ENCODE measurements at places on chromosomes 3 and 15.

DNA sequence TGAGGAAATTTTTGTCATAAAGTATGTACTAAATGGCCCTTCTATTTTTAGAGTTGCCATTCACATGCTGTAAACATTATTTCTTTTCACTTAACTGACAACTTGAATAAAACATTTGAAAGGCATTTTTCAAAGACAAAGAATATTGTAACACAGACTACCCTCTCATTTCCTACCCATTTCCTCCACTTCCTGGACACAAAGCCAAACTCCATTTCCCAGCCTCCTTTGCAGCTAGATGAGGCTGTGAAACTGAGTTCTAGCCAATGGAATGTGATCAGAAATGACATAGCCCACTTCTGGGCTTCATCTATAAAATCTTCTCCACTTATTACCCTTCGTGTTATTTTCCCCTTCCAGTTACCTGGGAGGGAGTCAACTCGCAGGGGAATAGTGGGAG is 288.9 kb upstream of the DPH6 start:
- DNase-seq = no peak

GRCh38 chr3:46272028-46272451 is 29.8 kb downstream of the CCR3 start:
- DNase-seq = no peak

- no peak for DNase-seq
These were observed 23.6 kb downstream of the GRAMD2A start for GRCh38 chr15:72173864-72174550.

GRCh38 chr3:110955301-110955880 is 116.2 kb upstream of the NECTIN3 start:
- no peak for DNase-seq

GRCh38 chr3:150107429-150108175 is 136.9 kb upstream of the PFN2 start:
- DNase-seq = no peak

DNA sequence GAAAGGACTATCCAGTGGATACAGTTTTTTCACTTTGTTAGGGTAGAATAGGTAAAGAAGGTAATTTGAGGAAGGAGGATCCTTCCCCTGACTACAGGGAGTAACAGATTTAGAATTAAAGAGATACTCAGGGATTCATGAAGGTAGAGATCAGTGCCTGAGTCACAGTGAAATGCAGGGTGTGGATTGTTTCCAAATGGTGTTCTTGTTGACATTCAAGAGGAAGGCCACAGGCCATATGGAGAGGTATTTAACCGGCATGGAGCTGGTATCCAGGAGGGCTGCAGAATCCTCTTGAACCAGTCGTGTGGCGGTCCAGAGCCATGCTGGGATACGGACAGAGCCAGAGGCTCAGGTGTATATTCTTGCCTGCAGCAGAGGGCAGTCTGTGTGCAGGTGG is 28.2 kb downstream of the GYG1 start:
- no peak for DNase-seq

DNA sequence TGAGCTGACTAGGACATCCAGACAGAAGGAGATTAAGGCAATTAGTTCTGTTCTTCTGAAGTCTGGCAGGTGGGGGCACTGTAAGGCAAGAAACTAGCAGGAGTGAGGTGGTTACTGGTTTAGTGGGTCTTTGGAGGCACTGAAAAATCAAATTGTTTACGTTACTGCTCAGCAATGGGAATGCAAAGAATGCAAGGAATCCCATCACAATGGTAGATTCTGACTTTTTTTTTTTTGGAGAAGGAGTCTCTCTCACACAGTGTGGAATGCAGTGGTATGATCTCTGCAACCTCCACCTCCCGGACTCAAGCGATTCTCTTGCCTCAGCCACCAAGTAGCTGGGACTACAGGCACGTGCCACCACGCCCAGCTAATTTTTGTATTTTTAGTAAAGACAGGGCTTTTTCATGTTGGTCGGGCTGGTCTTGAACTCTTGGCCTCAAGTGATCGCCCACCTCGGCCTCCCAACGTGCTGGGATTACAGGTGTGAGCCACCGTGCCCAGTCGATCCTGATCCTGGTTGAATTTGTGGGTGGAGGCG is 16.4 kb downstream of the FAM107A start:
- DNase-seq = no peak

DNA sequence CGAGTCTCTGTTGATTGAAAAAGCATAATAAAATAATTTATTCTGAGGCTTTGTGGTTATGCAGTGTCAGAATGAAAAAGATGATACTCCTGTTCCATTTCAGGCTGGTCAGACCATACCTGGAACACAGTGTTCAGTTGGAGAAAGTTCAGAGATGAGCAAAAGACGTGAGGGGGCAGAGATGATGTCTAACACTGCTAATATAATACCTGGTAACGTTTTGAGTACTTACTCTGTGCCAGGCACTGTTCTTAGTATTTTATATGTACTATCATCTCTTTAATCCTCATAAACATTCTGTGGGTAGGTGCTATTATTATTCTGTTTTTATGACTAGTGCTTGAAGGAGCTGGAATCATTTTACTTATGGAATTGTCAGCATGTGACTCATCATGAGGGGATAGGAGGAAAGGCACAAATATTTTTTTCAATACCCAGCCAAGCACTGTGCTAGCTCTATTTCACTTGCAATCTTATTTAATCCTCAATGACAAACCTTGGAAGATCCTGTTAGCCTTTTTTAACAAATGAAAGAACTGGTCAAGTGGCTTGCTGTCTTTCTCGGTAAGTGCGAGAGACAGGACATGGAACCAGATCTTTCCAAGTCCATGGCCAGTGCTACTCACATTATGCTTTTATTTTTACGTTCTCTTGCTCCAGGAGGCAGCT is 31.8 kb downstream of the IQGAP1 start:
- no peak for DNase-seq

DNA sequence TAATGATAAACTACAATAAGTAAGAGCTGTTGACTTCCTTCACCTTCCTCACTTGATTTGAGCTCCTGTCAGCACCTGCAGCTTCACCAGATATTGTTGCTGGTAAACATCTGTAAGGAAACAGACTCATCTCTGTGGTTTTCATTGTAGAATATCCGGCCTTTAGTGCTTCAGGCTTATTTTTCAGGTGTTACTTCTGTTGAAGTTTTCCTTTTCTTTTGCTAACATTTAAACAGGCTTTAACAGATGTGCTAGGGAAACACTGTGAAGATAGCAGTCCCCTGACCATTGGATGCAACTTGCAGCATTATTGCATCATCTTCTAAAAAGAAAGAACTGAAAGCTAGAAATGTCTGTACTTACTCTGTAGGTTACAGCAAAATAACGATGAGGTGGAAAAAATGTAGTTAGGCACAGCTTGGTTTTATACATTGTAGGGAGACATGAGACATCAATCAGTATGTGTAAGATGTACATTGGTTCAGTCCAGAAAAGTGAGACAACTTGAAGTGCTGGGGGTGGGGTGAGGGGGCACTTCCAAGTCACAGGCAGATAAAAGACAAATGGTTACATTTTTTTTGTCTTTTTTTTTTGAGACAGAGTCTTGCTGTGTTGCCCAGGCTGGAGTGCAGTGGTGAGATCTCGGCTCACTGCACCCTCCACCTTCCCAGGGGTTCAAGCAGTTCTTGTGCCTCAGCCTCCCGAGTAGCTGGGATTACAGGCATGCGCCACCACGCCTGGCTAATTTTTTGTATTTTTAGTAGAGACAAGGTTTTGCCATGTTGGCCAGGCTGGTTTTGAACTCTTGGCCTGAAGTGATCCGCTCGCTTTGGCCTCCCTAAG is 10.2 kb downstream of the EDEM1 start:
- DNase-seq = no peak

GRCh38 chr3:46607603-46608028 is 4.7 kb upstream of the FAM240A start:
- no peak for DNase-seq

DNA sequence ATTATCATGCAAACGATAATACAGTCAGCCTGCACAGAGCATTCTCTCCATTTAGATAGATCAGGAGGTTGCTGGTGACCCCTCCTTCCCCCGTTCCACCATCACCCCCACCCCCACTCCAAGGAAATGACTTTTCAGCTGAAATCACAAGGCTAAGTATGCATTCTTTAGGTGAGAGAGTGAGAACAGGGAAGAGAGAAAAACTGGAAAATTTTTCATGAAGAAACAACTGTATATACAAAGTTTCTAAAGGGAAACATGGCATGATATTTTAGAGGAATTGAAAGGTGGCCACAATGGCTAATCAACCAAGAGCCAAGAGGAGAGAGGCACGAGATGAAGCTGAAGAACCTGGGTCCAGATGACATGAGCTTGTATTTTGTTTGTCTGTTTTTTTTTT is 22.2 kb downstream of the BCL2A1 start:
- DNase-seq = no peak

DNA sequence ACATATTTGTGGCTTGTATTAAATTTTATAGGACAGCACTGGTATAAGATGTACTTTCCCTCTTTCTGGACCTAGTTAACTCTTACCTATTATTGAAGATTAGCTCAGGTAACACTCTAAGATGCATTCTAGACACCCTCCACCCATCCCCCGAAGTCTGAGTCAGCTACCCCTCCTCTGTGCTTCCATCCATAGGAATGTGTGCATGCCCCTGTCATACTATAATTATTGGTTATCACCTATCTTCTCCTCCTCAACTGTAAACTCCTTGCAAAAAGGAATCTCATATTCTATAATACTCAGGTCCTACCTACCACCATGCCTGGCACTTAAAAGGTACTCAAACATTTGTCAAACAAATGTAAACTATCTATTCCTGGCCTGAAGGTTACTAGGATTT is 3.0 kb downstream of the PEAK1 start:
- no peak for DNase-seq

DNA sequence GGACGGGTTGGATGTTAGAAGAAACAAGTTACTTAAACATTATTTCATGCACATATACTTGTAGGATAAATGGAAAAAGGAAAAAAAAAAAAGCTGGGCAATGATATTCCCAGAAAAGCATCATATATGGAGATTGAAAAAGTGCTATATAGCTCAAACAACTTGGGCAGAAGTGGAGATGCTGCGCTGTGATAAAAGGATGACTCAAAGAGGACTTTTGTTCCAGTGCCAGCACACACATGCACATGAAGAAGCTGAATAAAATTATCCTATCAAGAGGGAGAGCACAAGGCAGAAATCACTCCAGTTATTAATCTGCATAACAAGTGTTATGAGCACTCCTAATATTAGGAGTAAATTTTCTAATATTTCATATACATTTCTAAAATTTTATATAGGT is 30.9 kb downstream of the FRMD4B start:
- no peak for DNase-seq

DNA sequence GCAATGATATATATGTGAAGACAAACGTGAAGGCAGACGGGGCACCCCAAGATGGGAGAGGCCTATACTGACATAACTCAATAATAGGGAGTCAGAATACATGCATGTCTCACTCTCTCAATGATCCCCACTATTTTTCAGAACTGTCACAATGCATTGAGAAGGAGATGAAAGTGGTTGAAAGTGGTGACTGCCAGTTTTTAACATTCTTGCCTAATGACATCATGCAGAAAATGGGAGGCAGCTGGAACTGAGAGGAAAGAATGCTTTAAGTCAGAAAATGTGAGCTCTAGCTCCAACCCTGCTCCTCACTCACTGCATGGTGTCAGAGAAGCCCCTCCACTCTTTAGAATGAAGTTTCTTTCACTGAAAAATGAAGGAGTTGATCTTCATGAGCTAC is 55.3 kb upstream of the P2RY1 start:
- DNase-seq = no peak

DNA sequence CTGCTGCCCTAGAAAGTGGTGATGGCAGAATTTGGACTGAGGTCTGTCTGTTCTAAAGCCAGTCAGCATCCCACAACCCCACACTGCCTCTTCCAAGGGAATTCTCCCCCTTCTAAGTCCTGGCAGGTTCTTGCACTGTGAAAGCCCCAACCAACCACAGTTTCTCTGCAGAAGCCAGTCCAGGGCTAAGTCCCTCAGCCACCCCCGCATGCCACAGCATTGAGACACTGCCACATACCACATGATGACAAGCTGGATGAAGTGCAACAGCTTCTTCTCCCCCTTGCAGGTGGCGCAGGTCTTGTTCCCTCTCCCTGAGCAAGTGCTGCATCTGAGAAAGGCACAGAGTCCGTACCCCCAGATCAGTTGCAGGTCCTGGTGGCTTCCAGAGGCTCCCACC is 18.6 kb downstream of the SSUH2 start:
- DNase-seq = no peak

DNA sequence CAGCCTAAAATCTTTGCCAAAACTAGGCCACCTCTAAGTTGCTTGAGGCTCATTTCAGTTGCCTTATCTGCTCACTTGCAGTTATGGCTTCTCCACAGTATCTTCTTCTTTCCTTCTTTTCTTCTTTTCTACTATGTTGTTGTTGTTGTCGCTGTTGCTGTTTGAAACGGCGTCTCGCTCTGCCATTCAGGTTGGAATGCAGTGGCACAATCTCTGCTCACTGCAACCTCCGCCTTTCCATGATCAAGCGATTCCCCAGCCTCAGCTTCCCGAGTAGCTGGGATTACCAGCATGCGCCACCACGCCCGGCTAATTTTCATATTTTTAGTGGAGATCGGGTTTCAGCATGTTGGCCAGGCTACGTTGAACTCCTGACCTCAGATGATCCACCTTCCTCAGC is 210.8 kb upstream of the NR2F2 start:
- no peak for DNase-seq

DNA sequence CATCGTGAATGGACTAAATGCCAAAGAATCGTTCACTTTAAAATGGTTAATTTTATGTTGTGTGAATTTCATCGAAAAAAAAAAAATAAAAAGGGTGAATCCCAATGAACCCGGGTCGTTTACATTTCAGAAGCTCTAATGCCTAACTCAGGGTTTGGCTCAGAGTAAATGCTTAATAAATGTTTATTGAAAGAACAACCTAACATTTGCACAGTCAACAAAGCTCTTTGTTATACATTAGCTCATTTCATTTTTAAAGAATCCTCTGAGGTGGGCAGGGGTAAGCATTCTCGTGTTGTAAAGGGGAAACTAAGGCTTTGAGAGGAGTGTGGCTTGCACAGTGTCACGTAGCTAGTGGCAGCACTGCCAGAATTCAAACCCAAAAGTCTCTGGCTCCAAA is 109.5 kb downstream of the RPLP1 start:
- DNase-seq = no peak

Data from activated T-helper 1 cell treated with anti-CD3 and anti-CD28 coated beads, Interleukin-2, amount 50 U/mL, for 16 hours (primary cell).